ENCODE measurements at places on chromosomes 3 and 15.

- DNase-seq: no peak
These were observed 36.2 kb upstream of the PLSCR2 start for GRCh38 chr3:146505516-146505915.

GRCh38 chr3:130654921-130655320 is 91.7 kb downstream of the PIK3R4 start:
- DNase-seq: no peak

GRCh38 chr3:29279286-29279685 is 1.6 kb upstream of the RBMS3 start:
- no peak for DNase-seq

DNA sequence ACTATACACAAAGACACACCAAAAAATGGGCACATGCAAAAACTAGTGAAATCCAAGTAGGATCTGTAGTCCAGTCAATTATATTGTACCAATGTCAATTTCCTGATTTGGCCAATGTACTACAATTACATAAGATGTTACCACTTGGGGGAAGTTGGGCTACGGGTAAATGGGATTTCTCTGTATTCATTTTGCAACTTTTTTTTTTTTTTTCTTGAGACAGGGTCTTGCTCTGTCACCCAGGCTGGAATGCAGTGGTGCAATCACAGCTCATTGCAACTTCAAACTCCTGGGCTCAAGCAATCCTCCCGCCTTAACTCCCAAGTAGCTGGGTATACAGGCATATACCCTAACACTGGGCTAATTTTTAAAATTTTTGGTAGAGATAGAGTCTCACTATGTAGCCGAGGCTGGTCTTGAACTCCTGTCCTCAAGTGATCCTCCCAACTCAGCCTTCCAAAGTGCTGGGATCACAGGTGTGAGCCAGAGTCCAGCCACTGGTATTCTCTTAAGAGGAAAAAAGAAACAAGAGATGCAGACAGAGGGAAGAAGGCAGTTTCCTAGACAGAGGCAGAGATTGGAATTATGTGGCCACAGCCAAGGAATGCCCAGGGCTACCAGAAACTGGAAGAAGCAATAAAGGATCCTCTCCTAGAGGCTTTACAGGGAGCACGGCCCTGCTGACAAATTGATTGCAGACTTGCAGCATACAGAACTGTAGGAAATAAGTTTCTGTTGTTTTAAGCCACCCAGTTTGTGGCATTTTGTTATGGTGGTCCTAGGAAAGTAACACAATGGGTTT is 33.3 kb downstream of the TFDP2 start:
- DNase-seq: no peak

DNA sequence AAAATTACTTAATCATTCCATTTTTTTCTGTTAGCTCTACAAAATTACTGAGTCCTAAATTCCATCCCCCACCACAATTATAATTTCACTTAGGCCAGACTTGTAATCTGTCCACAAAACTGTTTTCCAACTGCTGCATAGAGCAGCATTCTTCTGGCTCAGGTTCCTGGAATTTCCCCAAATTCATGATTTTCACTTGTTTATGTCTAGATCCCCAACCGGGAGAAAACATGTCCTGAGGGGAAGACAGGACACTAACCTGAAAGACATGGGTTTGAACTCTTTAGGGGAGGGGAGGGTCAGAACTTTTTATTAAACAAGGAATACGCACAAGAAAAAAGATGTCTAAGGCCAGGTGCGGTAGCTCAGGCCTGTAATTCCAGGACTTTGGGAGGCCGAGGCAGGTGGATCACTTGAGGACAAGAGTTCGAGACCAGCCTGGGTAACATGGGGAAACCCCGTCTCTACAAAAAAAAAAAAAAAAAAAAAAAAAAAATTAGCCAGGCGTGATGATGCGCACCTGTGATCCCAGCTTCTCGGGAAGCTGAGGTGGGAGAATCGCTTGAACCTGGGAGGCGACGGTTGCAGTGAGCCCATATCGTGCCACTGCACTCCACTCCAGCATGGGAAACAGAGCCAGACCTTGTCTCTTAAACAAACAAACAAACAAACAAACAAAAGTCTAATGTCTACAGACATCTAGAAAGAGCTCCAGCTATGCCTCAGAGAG is 1.5 kb downstream of the ETFA start:
- no peak for DNase-seq

GRCh38 chr3:23406601-23407000 is 203.5 kb downstream of the UBE2E2 start:
- no peak for DNase-seq

Data from activated gamma-delta T cell treated with Interleukin-2 at 50 U/mL for 16 hours (primary cell).